ENCODE measurements at places on chromosomes 2 and 18.

GRCh38 chr2:219452361-219453317 is 18.0 kb downstream of the SPEG start:
- no peak for DNase-seq

DNA sequence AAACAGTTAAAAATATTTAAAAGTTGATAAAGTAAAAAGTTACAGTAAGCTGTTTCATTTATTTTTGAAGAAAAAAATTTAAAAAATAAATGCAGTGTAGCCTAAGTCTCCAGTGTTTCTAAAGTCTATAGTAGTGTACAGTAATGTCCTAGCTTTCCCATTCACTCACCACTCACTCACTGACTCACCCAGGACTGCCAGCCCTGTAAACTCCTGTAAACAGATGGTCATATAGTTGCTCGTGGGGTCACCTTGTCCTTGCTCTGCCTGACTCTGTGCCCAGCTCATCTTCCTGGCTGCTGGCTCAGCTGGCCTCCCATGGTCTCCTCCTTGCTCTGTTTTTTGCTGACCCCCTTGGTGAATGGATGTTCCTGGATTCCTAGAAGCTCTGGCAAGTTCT is 180.3 kb downstream of the VAPA start:
- no peak for DNase-seq

DNA sequence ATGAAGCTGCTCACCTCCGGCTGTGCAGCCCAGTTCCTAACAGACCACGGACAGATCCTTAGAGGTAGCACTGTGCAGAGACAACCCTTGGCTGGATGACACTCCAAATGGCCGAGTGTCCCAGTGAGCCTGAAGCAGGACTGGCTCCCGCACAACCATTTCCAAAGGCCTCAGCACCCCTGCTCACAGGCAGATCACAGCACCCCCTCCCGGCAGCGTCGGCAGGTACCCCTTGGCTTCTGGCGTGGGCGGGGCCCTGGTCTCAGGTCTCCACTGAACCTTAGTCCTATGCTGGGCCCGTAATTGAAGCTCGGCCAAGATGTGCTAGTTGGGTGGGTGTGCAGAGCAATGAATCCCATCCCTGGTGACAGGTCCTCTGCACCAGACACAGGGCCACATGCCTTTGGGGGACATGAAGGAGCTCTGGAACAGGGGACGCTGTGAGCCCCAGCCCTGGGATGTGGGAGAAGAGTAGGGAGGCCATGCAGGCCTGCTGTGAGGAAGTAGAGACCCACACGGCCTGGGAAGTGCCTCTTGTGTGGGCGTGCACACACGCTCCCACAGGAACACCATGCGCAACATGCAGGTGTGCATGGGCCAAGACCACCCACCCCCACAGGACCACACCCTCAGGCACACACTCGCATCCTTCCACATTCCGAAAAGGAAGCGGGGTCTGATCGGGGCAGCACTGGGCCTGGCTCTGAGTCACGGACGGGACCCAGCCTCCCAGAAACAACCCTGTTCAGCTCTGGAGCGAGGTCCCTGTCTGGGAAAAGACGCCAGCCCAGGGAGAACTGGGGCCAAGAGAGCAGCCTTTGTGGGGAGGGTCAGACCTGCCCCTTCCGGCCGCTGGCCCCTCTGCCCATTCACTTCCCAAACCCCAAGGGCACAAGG is 2.8 kb downstream of the DUSP2 start:
- no peak for DNase-seq

DNA sequence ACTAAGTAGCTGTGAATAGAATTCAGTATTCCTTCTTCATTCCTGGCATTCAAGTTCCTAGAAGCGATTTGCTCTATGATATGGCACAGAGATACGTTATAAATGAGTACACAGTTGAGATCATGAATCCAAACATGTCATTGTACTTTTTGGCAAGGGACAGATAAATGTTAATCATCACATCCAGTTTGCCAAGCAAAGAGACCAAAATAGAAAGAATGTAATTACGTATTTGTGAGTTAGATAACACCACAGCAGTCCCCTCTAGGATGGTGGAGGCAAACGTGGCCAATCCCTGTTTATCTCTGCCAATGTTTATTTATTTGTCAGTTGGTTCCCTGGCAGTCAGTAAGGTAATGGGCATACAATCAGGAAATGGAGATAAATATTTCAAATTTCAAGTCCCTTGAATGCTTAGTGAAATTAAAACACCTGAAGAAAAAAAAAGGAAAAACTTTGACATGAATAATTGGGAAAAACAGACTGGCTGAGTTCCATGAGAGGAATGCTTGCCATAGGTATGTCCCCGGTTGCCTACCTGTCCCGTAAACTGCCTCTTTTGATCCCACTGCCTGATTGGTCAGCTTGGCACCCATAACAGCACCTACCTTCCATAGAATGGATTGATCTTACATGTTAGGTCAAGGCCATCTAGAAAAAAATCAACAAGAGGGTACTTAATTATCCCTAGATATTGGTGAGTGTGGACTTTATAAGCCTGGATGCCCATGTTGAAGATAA is 451.1 kb upstream of the NETO1 start:
- DNase-seq = no peak

GRCh38 chr18:42338683-42339082 is 383.6 kb downstream of the PIK3C3 start:
- DNase-seq = no peak

GRCh38 chr18:57901825-57902589 is 98.9 kb upstream of the ATP8B1 start:
- DNase-seq = no peak

GRCh38 chr2:238789317-238789806 is 58.5 kb upstream of the TWIST2 start:
- no peak for DNase-seq

GRCh38 chr2:150207979-150208378 is 279.5 kb downstream of the RND3 start:
- no peak for DNase-seq

GRCh38 chr2:202933958-202934357 is 21.9 kb downstream of the CARF start:
- DNase-seq = no peak

- DNase-seq = no peak
These were observed 14.0 kb downstream of the KIF1A start for GRCh38 chr2:240806006-240806405.

DNA sequence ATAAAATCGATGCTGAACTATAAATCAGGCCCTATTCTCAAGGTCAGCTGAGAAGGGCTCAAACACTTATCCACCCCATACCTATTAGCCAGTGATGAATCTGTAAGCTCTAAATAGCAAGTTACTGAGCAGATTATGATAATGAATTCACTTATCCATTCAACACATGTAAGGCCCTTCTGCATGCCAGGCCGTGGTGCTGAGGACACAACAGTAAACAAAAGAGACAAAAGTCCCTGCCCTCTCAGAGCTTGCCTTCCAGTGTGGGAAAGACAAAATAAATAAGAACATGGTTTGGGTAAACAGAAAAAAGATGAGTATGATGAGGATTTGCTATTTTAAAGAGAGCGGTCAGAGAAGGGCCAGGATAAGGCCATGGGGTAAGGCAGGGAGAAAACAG is 11.7 kb downstream of the TTC32 start:
- no peak for DNase-seq
